Stomach (tissue), 19 donors: ENCODE measurements at places on chromosomes 16 and 17. TPM values are rescaled to one million over a fixed set of nuclear protein-coding genes. Genes with fewer than 3 reads are reported as not detected.
A peak's percentile ranks its signal among the peaks of the same experiment; 100 is the strongest.

DNA sequence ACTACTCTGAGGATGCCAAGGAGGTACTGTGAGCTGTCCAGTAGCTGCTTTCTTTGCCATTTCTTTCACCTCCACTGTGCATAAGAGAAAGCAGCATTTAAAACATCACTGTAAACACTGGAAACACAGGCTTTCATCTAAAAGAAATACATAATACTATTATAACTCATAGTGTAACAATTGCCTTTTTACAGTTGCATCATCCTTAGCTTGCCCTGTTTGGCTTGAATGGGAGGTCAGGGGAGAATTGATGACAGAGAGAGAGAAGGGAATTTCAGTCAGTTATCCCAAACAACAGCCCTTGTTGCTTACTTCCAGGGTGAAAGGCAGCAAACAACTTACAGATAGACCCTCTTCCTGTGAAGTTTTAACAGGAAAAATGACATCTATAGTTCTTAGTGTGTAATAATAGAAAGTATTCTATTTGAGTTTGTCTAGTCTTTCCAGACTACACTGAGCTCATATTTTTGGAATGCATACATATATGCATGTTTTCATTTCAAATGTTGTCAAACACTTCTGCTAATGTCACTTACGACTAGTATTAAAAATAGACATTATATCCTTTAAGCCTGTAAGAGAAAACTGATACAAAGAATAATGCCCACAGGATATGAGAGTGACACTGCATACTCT, 71.7 kb upstream of the MTMR4 start:
- H3K27me3 ChIP-seq = no peaks in the 10 kb centered on the region
- no peaks in the 10 kb centered on the region for H3K36me3 ChIP-seq
- no peak overlapping the region for H3K27ac ChIP-seq
- no peak overlapping the region for H3K4me3 ChIP-seq
- H3K4me1 ChIP-seq = no peaks in the 10 kb centered on the region

DNA sequence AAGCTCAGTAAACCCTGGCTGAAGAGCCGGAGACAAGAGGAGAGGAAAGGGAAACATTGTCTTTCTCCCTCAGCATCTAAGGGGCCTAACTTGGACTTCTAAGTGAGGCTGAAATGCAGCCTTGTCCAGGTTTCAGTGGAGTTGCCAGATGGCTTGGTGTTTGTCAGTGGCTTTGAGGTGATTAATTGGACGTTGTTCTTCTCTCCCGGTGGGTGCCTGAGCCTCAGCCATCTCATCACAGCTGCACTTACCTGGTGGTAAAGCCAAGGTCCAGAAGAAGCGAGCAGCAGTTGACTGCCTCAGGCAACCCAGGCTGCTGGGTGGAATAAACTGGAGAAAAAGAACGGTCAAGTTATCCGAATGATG, 202.2 kb upstream of the NLRP1 start:
- no peaks in the 10 kb centered on the region for H3K27me3 ChIP-seq
- H3K4me1 ChIP-seq = no peaks in the 10 kb centered on the region
- no peaks in the 10 kb centered on the region for H3K36me3 ChIP-seq
- H3K27ac ChIP-seq = no peak overlapping the region
- no peak overlapping the region for H3K4me3 ChIP-seq

DNA sequence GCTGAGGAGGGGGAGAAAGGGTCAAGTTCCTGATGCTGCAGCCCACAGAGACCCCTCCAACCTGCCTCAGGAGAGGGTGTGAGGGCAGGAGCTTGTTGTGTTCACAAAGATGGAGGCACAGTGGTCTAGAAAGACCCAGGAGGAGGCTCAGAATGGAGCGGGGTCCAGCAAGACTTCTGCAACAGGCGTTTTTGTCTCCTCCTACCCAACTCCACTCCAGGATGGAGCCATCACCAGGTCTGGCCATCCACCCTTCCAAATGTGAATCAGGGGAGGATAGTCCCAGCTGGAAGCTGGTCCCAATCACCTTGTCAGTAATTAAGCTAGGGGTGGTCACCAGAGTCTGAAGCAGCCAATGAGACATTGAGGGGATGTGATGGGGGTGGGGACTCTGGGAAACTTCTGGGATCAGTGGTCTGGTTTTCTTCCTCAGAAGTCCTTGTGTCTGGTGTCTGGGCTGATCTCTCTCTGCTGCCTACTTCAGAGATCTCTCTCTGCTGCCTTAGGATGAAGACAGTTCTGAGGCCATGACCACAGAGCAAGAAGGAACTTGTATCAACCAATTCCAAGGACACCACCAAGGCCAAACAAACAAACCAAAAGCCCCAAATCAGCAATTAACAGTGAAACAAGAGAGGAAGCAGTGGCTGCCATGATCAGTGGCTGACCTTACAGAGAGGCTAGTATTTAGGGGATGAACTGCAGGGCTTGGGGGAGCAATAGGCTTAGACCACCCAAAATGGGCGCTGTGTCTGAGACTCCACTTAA, 14.5 kb downstream of the CD300LB start:
- H3K27me3 ChIP-seq = peaks cover 1% of the 10 kb centered on the region
- H3K4me3 ChIP-seq = no peak overlapping the region
- H3K4me1 ChIP-seq = no peaks in the 10 kb centered on the region
- DNase-seq = no peak
- H3K27ac ChIP-seq = no peak overlapping the region

DNA sequence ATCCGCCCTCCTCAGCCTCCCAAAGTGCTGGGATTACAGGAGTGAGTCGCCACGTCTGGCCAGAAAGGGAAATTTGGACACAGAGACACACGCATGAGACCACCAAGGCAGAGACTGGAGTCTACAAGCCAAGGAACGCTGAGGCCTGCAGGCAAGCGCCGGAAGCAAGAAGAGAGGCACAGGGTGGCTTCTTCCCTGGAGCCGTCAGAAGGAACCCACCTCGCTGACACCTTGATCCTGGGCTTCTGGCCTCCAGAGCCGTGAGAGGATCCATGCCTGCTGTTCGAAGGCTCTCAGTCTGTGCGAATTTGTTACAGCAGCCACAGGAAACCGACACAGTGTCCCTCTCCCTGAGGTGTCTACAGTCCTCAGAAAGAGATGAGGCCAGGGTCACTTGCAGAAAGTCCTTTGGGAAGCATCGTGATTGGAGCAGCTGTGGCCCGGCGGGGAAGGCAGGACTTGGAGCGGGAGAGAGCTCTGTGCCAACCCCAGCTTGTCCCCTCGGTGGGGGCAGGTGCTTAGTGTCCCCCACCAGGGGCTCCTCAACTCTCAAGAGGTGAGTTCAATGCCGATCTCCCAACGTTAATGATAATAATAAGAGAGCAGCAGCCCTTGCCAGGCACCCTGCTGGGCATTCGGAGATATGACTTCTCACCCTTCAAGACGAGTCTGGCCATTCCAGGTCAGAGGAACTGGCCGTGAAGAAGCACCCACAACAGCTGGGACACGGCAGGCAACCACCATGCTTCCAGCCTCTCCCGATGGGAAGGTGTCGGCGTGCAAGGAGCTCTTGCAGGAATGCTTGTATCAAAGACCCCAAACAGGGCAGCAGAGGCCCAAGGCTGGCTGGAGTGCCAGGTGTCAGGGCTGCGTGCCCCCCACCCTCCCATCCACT, 68.4 kb upstream of the TNRC6C start:
- H3K4me3 ChIP-seq = no peak overlapping the region
- no peaks in the 10 kb centered on the region for H3K36me3 ChIP-seq
- no peak for DNase-seq

GRCh38 chr17:17110520-17110919, 68.3 kb downstream of the MPRIP start:
- no peak overlapping the region for H3K4me3 ChIP-seq
- peak overlapping the region; percentile 70 for H3K27ac ChIP-seq
- H3K4me1 ChIP-seq = peaks cover 90% of the 10 kb centered on the region
- no peaks in the 10 kb centered on the region for H3K36me3 ChIP-seq
- DNase-seq = no peak

DNA sequence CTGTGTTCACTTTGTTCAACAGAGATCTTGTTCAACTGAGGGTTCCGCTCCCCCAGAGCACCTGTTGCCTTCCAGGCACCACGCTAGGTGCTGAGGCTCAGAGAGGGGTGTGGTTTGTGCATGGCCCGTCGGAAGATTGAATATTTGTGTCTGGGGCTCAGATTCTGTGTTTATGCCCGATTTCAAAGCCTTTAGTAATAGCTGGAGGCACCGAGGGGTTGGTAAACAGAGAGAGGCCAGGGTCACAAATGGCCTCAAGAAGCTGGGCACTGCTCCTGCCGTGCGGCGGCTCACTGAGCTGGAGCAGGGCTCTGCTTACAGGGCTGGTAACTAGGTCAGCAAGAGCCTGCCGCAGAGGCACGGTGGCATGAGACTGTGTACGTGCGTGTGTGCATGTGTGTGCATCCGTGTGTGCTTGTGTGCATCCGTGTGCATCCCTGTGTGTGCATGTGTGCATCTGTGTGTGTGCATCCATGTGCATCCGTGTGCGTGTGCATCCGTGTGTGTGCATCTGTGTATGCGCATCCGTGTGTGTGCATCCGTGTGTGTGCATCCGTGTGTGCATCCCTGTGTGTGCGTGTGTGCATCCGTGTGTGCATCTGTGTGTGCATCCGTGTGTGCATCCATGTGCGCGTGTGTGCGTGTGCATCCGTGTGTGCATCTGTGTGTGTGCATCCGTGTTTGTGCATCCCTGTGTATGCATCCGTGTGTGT, 5.4 kb downstream of the ITGAE start:
- peaks cover 44% of the 10 kb centered on the region for H3K4me1 ChIP-seq
- peak; percentile 31 for DNase-seq
- no peaks in the 10 kb centered on the region for H3K36me3 ChIP-seq
- no peak overlapping the region for H3K27ac ChIP-seq
- H3K4me3 ChIP-seq = no peak overlapping the region
- H3K27me3 ChIP-seq = no peaks in the 10 kb centered on the region

- no peaks in the 10 kb centered on the region for H3K36me3 ChIP-seq
- H3K27ac ChIP-seq = no peak overlapping the region
- H3K4me1 ChIP-seq = peaks cover 5% of the 10 kb centered on the region
Measured at GRCh38 chr17:19456016-19456927, 45.2 kb downstream of the RNF112 start.

- H3K27ac ChIP-seq = no peak overlapping the region
- no peaks in the 10 kb centered on the region for H3K4me1 ChIP-seq
- peaks cover 4% of the 10 kb centered on the region for H3K27me3 ChIP-seq
- no peak for DNase-seq
Measured at GRCh38 chr16:25299792-25300590, 42.3 kb upstream of the ZKSCAN2 start.

DNA sequence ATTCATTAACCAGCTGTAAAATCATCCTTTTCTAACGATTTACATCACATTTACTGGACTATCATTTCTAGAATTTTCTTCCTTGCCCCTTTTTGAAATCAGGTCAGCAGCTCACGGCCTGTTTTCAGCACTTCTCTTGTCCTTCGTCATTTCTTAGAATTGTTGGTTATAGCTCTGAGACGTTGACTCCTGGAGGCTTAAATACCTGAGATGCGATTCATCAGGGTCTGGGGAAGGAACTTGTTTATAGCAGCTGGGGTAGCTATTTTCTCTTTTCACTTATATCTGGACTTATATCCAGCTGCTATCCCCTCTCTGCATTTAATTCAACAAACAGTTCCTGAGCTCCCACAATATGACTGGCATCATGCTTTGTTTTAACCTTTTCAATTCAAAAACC, 338.7 kb upstream of the TNRC6C start:
- no peaks in the 10 kb centered on the region for H3K4me1 ChIP-seq
- H3K27me3 ChIP-seq = no peaks in the 10 kb centered on the region
- no peak overlapping the region for H3K27ac ChIP-seq
- no peaks in the 10 kb centered on the region for H3K36me3 ChIP-seq
- H3K4me3 ChIP-seq = no peak overlapping the region
- no peak for DNase-seq

DNA sequence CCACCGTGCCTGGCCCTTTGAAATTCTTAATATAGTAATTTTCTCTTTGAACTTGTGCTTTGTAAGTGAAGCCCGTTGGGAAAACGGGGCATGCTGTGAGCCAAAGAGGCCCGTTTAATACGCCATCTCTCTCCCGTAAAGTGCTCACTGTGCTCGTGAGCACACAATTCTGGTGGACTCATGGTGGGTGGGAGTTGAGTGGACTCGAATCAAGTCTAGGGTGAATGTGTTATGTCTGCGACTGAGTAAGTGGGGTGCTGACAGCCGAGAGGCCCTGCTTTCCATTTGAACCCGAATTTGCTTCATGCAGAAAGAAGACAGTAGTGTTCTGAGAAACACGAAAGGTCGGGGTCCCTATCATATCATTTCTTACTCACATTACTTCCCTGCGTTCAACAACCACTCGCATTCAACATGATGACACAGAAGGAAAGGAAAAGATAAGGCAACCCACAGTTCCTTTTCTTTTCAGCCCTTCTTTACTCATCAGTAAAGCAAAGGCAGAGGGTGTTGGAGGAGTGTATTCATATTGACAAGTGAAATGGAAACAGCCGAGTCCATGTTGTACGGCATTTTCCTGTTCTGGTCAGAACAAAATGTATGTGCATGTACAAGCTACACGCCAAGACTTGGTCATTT, 4.8 kb upstream of the ATP2A3 start:
- no peaks in the 10 kb centered on the region for H3K36me3 ChIP-seq
- H3K4me3 ChIP-seq = no peak overlapping the region
- no peak for DNase-seq
- no peak overlapping the region for H3K27ac ChIP-seq

DNA sequence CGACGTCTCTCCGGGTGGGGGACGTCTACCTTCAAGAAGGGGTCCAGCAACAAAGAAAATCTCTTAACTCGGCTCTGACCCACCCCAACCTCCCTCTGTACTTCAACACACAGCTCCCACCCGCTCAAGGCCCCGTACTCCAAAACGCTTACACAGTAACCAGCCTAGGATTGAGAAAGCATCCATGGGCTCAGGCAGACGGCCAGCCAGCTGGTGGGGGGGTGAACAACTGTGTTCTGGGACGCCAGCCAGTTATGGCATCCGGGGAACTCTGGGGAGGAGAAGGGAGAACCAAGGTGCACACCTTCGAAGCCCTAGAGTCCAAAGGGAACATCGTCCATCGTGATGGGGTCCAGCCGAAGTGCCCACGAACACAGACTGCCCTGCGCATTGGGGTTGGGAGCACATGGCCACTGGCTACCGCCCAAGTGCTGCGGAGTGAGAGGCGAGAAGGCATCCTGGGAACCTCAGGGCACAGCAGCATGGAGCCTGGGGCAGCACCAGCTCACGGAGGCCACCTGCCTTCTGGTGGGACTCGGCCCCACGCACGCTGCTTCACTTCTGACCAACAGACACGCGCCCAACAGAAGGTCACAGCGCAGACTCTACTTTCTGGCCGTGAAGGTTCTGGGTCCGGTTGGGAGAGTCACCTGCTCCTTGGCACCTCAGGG, 14.3 kb downstream of the SLC16A3 start:
- H3K4me1 ChIP-seq = peaks cover 73% of the 10 kb centered on the region
- no peaks in the 10 kb centered on the region for H3K27me3 ChIP-seq
- peak overlapping the region; percentile 15 for H3K4me3 ChIP-seq
- H3K36me3 ChIP-seq = peaks cover 61% of the 10 kb centered on the region
- peak overlapping the region; percentile 86 for H3K27ac ChIP-seq

The KCTD11 gene
- total RNA-seq = 2.7 TPM

The KLHL10 gene
- total RNA-seq = not detected

The RNF222 gene
- total RNA-seq = not detected

The LLGL2 gene
- 72.3 TPM for total RNA-seq

The CRISPLD2 gene
- 242 TPM for total RNA-seq

The LRRC46 gene
- total RNA-seq = not detected

The CNGB1 gene
- total RNA-seq = 18.0 TPM

The FASN gene
- total RNA-seq = 65.3 TPM

The CDRT15L2 gene
- total RNA-seq = not detected
